D721Med (cell line): ENCODE measurements at places on chromosomes 7 and 10.

DNA sequence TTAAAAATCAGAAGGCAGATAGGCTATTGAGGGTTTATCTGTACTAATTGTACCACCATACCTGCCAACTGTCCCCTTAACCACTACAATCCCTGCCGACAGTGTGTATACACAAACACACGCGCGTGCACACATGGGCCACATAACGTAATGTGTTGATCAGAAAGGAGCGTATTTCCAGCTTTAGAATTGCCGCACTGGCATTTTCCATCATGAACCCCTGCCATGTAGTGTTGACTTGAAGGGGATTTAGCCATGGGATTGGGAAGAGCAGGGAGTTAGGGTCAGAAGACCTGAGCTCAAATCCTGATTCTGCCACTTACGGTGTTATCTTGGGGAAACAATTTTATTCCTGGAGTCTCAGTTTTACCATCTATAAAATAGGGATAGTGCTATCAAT is 158.9 kb downstream of the TCF7L2 start:
- DNase-seq = no peak

GRCh38 chr10:28343987-28344895 is 41.4 kb upstream of the MPP7 start:
- no peak for DNase-seq

- DNase-seq = no peak
Observed at GRCh38 chr7:33710608-33711007, 194.7 kb upstream of the BMPER start.

- no peak for DNase-seq
Observed at GRCh38 chr7:20381406-20382034, 50.8 kb downstream of the ITGB8 start.

DNA sequence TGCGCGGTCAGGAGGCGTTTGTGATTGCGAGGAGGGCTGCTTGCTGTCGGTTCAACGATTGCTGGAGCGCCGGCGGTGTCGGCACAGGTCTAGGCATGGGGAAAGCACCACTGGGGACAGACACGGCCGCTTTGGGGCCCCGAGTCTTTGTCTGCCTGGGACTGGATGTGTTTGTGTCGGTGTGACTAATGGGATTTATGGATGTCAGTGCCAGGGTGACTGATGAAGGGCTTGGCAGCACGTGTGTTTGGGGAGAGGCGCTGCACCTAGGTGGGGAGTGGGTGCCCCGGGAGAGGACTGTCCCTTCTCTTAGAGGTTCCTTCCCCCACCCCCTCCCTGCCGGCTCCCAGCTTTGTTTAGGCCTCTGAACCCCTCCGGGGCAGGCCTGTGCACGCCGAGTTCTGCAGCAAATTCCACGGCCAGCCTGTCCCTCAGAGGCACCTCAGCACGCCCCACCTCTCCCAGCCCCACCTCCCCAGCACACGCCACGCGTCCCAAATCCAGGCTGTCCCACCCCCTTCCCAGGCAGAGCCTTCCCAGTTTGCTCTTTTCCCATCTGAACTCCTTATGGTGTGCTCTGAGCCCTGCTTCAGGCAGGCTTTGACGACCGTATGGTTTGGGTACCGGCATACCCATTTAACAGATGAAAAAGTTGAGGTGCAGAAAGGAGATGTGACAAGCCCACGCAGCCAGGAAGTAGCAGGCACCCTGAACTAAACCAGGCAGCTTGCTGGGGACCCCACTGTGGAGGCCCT is 6.4 kb upstream of the TNRC18 start:
- DNase-seq = no peak

- DNase-seq = no peak
Observed at GRCh38 chr10:119543814-119544642, 1.5 kb upstream of the RGS10 start.

DNA sequence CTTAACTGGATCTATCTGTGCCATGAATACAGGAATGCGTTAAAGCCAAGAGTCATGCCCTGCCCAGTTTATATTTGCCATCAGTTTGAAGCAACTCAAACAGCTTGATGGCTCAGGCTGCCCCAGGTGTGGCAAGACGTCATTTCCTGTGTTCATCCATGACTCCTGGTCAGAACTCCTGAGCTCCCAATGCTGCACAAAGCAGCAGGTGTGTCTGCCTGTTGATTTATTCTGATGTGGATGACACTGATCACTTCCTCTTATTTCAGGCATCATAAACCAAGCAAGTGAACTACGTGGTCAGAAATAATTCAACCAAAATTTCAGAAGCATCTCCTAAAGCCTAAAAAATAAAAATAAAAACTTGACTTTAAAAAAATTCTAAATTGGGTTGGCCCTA is 68.5 kb downstream of the EZH2 start:
- DNase-seq = no peak

DNA sequence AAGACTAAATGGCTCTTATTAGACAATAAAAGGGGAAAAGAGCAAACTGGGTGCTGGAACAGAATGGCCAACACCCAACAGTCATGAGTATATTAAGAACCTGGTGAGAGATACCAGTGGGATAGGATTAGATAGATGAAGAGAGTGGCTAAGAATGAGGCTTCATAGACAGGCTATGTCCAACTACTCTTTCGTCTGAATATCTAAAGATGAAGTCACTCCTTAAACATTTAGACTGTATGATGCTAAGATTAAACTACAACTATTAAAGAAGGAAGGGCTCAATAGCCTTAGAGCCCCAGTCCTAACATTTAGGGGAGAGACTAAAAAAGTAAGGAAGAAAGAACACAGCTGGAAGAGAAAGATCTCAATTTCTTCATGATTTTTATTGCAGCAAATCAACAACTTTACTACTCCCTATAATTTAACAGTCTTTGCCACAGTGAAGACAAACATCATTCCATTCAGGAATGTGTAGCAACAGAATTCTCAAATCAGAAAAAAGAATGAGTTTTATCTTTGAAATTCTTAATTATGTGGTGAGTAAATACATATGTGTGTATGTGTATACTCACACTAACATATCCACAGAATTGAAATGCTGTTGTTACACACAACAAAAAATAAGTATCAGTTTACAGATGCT is 45.6 kb downstream of the CACNA2D1 start:
- DNase-seq = no peak

DNA sequence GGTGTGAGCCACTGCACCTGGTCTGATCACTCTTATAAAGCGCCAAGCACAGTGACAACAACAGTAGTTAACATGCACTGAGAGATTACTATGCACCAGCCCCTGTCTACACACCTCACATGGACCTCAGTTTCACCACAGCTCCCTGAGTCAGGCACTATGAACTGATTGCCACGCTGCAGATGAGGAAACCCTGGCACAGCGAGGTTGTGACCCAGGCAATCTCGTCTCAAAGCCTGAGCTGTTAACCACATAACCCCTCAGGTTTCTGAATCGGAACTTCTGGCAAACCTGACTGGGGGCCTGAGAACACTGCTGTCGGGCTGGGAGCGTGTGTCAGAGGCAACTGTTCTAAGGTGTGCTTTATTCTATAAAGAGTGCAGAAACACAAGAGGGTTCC is 150.8 kb downstream of the RNF216 start:
- DNase-seq = no peak

DNA sequence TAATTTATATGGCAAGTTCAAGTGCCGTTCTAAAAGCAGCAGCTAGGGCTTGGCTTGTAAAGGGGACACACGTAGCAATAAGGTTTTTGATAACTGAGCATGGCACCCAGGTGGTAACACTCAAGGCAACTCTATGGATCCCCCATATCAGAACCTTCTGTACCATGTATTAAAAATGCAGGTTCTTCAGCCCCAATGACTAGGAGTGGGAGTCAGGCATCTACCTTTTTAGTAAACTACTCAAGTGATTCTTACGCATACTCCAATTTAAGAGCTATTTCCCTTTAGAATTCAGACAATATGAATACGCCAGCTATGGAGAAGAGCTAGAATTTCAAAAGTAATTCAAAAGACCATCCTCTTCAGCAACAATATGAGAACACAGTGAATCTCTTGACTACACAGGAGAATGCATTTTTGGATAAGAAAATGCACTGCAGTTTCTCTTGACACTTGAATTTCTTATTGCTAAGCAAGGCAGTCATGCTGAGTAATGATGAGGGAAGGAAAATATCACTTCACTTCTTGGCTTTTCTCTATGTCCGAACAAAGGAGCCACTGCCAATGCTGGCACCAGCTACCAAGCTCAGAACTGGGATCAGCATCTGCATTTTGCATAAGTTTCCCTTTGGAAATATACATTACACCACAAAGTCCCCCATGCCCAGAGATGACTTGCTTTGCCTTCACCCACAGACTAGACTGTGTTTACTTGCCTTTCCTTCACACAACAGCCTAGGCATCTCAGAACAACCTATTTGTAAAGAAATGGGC is 53.5 kb downstream of the ABLIM1 start:
- DNase-seq = no peak

DNA sequence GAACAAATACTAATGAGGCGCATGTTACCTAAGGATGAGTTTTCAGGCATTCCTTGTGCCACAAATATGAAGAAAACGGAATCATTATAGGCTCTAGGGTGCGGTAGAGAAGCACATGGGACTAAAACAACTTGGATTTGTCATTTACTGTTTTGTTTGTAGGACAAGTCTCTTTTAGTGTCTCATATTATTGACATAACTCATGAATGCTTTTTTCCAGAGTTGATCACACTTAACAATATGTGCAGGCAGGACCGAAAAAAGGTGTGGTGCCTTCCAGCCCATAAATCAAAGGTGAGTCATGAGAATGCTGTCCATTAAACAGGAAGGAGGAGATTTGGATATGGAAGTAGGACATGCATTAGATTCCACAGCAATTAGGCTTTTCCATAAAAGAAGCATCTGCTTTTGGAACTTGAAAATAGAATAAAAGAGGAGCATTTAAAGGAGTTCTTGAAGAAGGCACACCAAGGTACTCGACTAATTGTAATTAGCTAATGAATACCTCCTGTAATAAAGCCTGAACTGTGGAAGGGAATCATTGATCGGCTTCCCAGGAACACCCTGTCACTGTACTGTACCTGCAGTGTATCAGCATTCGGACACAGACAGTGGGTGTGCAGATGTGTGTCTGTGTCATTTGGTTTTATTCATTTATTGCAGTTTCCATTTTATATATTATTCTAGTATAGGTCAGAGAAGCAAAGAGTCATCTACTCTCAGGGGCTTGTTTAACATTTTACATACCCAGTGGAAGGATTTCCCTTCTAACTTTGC is 119.7 kb upstream of the KLF14 start:
- DNase-seq = no peak

- no peak for DNase-seq
Observed at GRCh38 chr7:101576998-101577397, 52.1 kb downstream of the MYL10 start.

- DNase-seq = no peak
Observed at GRCh38 chr7:150803161-150803860, 2.7 kb downstream of the TMEM176A start.

DNA sequence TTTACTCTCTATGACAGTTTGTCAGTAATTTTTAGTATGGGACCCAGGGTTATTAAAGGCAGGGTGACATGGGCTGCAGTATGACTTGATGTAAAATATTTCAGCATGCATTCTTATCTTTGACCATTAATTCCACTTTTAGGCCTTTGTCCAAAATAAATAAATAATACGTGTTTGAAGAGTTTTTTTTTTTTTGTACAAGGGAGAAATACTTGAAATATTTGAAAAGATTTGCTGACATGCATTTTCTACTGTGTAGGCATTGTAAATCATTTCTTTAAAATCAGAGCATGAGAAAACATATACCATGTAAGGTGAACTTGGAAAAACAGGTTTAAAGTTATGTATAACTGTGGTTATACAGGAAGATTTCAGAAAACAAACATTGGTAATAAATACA is 23.5 kb downstream of the NRG3 start:
- no peak for DNase-seq

DNA sequence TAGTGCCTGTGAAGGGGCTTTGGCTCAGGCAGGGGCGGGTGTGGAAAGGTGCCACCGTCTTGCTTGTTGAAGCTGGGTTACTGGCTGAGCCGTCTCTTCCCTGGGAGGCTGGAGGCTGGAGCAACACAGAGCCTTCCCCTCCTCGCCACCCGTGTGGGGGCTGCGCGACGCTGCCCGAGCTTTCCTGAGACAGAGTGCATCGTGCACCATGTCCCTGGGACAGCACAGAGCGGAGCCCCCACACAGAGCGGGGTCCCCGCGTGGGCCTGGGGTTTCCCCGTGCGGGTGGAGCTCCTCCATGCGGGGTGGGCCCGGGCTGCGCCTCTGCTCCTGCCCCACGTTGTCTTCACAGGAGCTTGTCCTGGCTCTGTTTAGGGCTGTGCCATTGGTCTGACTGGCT is 69.9 kb downstream of the INPP5A start:
- no peak for DNase-seq

- DNase-seq = no peak
Observed at GRCh38 chr7:36088966-36089365, 64.1 kb upstream of the EEPD1 start.

- DNase-seq = no peak
Observed at GRCh38 chr10:123786306-123786705, 105.3 kb downstream of the CPXM2 start.

- DNase-seq = no peak
Observed at GRCh38 chr7:40772096-40772495, 637.3 kb downstream of the SUGCT start.

DNA sequence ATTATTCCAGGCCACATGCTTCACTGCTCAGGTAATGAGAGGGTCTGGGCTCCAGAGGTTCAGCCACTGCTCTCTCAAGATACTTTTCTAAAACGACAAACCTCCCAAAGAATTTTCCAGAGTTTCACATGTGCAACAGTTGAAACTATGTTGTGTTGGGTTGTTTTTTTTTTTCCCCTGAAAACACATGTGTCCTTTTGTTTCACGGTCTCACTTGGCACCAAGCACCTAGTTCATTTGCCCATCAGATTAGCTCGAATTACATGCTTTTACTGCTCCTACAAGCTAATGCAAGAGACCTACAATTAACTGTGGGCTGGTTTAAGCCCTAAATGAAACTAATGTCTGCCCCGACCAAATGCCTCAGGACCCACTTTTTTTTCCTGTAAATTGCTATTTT is 313.3 kb downstream of the FGFR2 start:
- no peak for DNase-seq

DNA sequence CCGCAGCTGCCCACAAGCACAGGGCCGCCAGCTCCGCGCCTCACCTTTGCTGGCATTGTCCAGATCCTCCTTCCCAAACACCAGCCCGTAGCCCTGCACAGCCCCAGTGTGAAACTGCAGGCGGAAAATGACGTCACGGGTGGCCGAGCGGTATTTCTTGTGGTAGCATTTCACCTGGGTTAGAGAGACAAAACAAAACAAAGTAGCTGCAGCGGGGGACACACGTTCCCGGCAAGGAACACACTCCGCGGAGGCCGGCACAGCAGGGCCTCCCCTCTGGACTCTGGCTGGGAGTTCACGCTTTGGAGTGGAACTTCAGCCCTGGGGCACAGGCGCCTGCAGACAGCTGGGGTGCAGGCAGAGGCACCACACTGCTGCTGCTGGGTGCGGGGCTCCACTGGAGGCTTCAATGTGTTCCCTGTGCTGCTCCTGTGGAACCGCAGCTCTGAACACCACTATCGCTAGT is 181.1 kb downstream of the TNS3 start:
- DNase-seq = no peak

- DNase-seq = no peak
Observed at GRCh38 chr7:92884218-92884617, 47.8 kb upstream of the CDK6 start.
